Lung (tissue), 17 donors: ENCODE measurements at places on chromosomes 1 and 21. TPM values are rescaled to one million over a fixed set of nuclear protein-coding genes. Genes with fewer than 3 reads are reported as not detected.

DNA sequence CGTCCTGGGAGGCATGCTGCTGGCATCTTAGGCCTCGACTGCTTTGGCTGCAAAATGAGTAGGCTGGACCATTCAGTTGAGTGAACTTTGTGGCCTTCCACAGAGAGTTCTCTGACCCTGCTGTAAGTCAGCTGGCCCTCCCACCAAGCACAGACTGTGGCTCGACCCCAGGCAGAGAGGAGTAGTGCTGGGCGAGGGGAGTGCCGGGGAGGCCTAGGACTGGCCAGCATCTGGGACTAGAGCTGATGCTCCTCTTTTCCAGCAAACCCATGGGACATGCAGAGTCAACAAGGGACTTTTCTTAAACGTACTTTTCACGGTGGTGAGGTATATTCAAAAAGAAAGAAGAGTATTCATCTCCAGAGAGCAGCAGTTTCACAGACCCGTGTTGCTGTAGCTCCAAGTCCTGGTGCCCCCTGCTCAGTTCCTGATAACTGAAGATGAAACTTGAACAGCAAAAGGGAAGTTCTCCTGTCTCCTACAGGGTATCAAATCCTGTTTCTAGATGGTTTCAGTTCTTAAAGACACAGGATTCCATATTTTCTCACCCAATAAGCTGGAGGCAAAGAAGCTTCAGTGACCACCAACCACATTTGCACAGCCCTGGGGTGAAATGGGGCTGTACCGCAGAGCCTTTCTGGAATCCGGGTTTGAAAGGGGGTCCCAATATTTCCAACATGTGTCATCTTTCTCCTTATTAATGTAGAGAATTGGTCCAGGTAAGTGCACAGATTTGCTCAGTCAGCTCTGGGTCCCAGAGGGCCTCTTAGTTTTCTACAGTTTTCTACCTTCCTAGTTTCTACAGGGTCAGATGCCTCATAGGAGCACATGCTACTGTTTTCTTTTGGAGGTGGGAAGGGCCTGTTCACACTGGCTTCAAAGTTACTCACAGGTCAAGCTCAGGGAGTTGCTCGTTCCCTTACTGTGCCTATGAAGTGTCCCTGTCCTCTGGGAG lies 20.9 kb downstream of the BATF3 start:
- no peak for DNase-seq

GRCh38 chr1:53947172-53947907 lies 1.2 kb downstream of the LRRC42 start:
- peak; percentile 31 for DNase-seq

DNA sequence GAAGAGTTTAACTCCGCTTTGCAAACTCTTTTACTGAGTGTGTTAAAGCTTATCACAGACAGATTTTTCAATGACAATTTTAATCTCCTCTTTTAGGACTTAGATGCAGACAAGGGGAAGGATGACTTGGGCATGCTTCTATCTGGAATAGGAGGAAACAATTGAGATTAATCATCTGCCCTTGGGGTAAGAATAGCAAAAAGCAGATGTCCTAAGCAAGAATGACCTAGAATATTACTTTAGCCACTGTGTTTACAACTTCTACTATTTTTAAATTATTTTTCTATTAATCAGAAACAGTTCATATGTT lies 569.0 kb upstream of the ADGRL2 start:
- no peak for DNase-seq

DNA sequence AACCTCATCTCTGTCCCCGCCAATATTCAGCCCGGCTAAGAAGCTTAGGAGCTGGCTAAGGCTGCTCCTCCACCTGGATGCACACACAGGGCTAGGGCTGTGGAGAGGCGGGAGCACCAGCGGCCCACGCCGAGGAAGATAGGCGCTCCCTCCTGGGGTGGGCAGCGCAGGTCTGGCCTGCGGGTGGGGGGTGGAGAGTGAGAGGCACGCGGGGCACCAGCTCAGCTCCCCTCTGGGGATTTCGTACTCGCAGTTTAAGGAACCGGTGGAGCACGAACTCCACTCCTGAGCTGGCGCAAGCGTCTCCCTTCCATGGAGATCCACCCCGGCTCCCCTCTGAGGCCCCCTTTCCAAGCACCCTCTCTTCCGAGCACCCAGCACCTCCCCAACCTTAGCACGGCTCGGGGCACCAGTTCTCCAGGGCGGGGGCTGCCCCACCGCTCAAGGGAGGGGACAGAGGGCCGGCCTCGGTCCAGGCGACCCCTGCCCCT lies 433 bp upstream of the KAZN start:
- peak; percentile 57 for DNase-seq

MAEL gene
- not detected for total RNA-seq
